ENCODE measurements at places on chromosomes 5 and 9.

GRCh38 chr5:132561601-132562000 is 4.8 kb downstream of the RAD50 start:
- no peak for DNase-seq

GRCh38 chr9:27392451-27392850 is 95.5 kb upstream of the EQTN start:
- DNase-seq, result no peak

- DNase-seq, result no peak
Observed at GRCh38 chr5:163161512-163161911, 275.9 kb upstream of the CCNG1 start.

DNA sequence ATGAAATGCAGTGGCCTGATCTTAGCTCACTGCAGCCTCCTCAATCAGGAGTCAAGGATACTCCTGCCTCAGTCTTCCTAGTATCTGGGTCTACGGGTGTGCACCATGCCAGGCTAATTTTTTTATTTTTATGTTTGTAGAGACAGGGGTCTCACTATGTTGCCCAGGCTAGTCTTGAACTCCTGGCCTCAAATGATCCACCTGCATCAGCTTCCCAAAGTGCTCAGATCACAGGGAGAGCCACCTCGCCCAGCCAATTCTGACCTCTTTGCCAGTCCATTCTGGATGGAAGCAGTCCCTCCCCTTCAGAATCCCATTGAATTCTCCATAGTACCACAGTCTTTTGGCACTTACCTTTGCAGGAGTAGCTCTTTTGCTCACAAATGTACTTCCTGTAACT is 1.7 kb upstream of the CANX start:
- no peak for DNase-seq

DNA sequence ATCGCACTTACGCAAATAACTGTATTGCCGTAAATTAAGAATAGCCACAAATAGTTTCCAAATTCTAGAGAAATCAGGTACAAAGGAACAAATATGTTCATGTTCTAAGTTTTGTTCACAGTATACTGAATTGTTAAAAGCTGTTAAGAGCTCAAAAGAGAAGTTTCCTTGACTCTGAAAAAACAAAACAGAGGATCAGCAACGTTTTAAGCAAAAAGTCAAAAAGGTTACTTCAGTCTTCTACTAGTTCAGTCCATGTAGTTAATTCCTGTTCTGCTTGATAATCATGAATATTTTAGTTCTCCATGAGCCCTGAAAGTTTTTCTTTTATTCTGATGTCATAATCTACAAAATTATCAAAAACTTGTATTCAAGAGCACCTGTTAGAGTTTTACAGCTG is 128.6 kb upstream of the MAST4 start:
- no peak for DNase-seq

DNA sequence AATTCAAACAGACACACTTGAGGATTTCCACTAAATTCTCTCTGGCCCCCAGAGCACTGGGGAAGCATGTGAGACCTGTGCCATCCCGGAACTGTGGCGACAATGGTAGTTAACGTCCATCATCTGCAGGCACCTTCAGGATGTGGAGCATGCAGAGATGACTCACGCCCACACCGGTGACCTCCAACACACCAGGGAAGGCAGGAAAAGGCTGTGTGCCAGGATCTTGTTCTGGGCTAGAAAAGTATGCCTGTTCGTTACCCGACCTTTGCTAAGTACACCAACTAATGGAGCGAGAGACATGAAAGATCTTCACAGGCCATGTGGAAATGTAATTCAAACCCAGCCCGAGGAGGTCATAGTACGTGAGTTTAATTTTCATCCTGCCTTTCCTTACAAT is 208.8 kb downstream of the MELK start:
- DNase-seq, result no peak

GRCh38 chr5:118007262-118007661 is 981.1 kb downstream of the DTWD2 start:
- DNase-seq, result no peak

DNA sequence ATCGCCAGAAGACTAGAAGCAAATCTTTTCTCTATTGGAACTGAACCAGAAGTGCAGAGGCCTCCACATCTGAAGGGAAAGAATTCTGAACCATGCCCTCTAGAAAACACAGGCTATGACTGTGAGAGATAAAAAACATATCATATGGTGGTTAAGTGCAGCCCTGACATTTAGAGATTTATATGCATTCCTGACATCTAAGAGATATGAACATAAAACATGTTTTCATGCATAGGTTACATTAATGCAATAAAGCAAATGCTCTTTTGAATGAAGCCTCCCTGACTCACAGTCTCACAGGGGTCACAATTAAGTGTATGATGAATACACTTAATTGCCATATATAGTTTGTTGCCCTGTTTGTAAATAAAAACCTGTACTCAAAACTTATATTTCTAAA is 28.9 kb upstream of the CKMT2 start:
- DNase-seq, result no peak

DNA sequence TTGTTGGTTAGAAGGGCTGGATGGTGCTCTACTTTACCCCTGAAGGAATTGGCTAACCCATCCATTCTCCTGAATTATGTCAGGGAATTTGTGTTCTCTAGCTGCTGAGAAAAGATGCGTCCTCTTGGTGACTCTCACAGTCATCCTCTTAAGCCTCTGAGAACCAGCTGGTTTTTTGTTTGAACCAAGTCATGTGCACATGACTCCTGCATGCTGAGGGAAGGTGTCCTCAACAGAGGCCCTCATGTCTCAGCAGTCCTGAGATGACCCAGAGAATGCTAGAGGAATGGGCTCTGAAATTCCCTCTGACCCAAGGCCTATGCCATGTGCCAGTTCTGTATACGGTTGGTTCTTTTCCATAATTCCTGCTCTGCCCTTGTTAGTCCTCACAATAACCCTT is 10.4 kb upstream of the C5orf63 start:
- no peak for DNase-seq

GRCh38 chr5:16159636-16160035 is 20.0 kb downstream of the MARCHF11 start:
- no peak for DNase-seq

GRCh38 chr5:104628911-104629310 is 1066.3 kb upstream of the NUDT12 start:
- DNase-seq, result no peak

- DNase-seq, result no peak
Observed at GRCh38 chr5:180072556-180072955, 997 bp upstream of the RNF130 start.

GRCh38 chr9:34992376-34992951 is 2.9 kb downstream of the DNAJB5 start:
- no peak for DNase-seq

DNA sequence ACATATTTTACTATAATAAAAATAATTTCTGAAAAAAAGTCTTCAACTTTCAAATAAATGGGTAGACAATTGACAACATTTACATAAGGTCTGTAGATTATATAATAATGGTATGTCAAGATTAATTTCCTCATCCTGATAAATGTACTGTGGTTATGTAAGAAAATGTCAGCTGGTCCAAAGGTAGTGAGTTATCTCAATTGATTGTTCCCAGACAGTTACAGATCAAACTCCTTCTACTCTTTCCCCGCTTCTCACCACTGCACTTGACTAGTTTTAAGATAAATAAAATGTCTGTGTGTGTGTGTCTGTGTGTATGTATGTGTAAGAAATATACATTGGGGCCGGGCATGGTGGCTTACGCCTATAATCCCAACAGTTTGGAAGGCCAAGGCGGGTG is 16.4 kb upstream of the MARCHF6 start:
- DNase-seq, result no peak

GRCh38 chr5:17118631-17119030 is 98.8 kb upstream of the BASP1 start:
- DNase-seq, result no peak

- no peak for DNase-seq
Observed at GRCh38 chr9:114238891-114239875, 83.7 kb upstream of the ORM1 start.

DNA sequence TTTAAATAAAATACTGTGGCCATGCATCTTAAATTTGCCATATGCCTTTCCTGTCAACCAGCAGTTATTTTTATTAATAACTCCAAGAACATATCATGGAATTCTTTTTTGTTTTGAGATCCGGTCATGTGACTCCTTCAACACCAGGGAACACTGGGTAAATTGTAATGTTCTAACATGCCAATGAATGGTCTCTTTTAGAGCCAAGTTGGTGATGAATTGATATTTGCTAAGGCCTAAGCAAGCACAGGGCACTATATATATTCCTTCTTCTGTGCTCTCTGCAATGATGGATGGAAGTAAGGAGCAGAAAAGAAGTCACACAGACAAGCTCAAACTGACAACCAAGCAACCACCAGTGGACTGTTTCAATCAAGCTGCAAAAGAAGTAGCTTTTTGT is 124.0 kb downstream of the EFNA5 start:
- DNase-seq, result no peak

- DNase-seq, result no peak
Observed at GRCh38 chr5:21145376-21145775, 1157.4 kb upstream of the CDH18 start.

GRCh38 chr5:180630426-180630825 is 19.0 kb downstream of the FLT4 start:
- DNase-seq, result no peak

GRCh38 chr9:136103651-136104487 is 8.8 kb upstream of the NACC2 start:
- no peak for DNase-seq

DNA sequence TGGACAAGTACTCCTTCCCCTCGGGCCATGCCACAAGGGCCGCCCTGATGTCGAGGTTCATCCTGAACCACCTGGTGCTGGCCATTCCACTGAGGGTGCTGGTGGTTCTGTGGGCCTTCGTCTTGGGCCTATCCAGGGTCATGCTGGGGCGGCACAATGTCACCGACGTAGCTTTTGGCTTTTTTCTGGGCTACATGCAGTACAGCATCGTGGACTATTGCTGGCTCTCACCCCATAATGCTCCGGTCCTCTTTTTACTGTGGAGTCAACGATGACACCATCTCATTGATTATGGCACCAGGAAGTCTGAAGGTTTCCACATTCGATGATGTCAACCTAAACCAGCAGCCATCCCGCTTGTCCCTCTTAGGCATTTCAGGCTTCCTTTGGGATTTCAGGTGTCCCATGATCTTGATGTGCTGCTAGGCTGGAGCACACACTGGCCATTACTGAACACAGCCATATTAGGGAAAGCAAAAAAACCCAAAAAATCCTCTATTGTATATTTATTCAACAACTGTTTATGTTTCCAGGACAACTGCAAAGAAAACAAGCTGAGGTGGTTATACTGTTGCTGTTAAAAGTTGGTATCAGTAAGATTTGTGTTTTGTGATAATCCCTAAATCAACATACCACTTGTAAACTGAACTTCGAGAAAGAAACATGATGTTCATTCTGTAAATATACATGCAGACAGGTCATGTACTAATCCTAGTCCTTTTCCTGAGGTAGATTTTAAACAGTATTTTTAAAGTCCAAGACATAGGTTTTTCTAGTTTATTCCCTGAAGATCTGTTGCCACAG is 1.1 kb downstream of the PLPP6 start:
- peak; percentile 17 for DNase-seq
